Bronchial epithelial cell (primary cell): ENCODE measurements at places on chromosomes 4 and X. TPM values are rescaled to one million over a fixed set of nuclear protein-coding genes. Genes with fewer than 3 reads are reported as not detected.

Gene IQCM
- total RNA-seq: not detected in 2 replicates

Gene MAGEB16
- not detected in 2 replicates for total RNA-seq

Gene GRIA3
- 0.26 and 0.51 TPM in 2 replicates for total RNA-seq

Gene ATP1B4
- not detected in 2 replicates for total RNA-seq

Gene XPNPEP2
- not detected in 2 replicates for total RNA-seq

Gene CACNA1F
- under 0.01 TPM in 2 replicates for total RNA-seq

Gene TEX13B
- not detected in 2 replicates for total RNA-seq

Gene PABPC4L
- under 0.01 TPM in 2 replicates for total RNA-seq

Gene PGRMC1
- 89.6 and 96.1 TPM in 2 replicates for total RNA-seq

DNA sequence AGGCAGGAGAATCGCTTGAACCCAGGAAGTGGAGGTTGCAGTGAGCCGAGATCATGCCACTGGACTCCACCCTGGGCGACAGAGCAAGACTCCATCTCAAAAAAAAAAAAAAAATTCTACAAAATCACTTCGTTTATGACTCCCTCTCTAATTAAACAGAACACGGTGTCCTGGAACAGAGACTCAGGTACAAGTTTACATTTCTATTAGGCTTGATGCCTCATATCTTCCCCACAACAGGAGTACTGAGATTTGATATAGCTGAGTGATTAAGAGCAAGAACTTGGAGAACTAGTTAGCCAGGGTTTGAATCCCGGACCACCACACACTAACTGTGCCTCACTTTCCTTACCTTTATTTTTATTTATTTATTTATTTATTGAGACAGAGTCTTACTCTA lies 42.2 kb upstream of the KLF3 start:
- DNase-seq: peak; percentile 57

DNA sequence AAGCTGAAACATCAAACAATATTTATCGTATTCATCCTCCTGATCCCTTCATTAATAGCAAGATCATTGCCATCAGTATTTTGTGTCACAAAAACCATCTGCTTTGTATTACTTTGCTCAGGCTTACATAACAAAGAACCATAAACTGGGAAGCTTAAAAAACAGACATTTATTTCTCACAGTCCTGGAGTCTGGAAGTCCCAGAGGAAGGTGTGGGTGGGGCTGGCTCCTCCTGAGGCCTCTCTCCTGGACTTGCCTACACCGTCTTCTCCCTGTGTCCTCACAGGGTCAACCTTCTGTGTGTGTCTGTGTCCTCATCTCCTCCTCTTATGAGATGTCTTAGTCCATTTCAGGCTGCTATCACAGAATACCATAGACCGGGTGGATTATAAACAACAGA lies 61.3 kb upstream of the MXRA5 start:
- DNase-seq: no peak

- no peak for DNase-seq
Measured at GRCh38 chr4:47084111-47084510, 52.7 kb downstream of the GABRB1 start.

- no peak for DNase-seq
Measured at GRCh38 chr4:127006446-127006877, 626.3 kb upstream of the INTU start.

- no peak for DNase-seq
Measured at GRCh38 chr4:78735697-78736096, 40.5 kb upstream of the BMP2K start.

DNA sequence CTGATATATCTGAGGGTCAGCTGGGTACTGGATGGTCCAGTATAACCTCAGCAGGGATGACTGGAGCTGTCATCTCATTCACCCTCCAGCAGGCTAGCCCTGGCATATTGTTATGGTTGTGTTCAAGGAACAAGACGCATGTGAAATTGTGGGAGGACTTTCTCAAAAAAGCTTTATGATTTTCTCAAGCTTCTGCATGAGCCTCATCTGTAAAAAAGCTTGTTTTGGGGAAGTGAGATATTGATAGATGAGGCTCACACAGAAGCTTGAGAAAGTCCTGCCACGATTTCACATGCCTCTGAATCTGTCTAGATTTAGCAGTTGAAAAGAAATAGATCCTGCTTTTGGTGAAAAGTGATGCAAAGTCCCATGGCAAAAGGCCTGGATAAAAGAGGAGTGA lies 93.4 kb downstream of the SPCS3 start:
- no peak for DNase-seq

GRCh38 chr4:109801895-109802319 lies at the start of gene CFI:
Gene CFI, minus strand, starts transcription at chr4:109801999. Its CDS starts 28 bp downstream, at chr4:109801971.
- DNase-seq: peak; percentile 55

GRCh38 chrX:78574306-78574705 lies 84.8 kb downstream of the RTL3 start:
- no peak for DNase-seq

- peak; percentile 21 for DNase-seq
Measured at GRCh38 chr4:48546336-48546735, 56.3 kb downstream of the ZAR1 start.

DNA sequence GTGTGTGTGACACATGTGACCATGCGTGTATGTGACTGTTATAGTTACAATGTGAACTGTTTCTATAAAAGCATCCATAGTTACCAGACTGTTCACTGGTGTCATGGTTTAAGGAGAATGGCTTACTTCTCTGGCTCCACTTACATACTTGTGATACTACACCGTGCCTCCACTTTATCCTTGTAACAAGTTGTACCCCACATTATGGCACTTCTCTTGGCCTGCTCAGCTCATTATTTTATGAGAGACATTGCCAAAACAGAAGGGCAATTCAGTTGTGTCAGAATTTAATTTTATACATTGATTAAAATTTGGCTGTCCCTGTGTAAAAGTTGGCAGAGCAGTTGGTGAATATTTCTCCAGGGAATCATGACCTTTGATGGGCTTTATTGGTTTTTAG lies 62.4 kb upstream of the TBC1D14 start:
- DNase-seq: no peak

DNA sequence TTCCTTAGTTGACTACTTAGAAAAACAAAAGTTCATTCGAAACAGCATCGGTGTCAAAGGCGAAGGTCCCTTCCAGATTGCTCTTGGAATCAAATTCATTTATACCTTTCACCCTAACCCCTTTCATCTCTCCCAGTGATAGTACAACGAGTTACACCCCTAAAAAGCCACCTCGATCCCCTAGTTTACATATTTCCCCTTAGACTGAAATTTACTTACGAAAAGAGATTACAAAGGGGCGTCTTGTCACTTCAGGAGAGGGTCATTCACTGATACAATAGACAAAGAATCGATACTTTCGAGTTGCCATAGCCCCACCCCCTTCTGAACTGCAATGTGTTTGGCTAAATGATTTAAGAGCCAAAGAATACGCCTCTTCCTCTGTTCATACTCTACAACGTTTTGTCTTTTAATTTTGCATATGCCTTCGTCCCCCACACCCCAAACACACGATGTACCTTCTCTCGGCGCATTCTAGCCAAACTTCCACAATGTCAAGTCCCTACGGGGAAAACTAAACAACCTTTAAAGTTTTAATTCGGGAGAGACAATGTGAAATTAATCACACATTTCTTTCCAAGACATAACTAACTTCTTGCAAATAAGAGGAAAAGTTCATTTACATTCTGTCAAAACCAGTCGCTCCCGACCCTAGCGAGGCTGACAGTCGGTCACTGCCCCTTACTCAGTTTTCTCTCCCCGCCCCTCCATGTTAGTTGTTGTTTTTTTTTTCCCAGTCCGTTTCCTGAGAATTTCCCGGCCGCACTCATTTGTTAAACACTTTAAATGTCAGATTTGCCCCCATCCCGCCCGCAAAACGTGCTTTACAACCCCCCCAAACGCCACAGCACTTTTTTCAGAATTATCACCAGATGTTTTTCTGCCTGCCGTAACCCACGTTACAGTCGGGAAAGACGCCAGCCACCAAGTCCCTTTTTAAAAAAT lies 88.6 kb downstream of the HPRT1 start:
- no peak for DNase-seq

DNA sequence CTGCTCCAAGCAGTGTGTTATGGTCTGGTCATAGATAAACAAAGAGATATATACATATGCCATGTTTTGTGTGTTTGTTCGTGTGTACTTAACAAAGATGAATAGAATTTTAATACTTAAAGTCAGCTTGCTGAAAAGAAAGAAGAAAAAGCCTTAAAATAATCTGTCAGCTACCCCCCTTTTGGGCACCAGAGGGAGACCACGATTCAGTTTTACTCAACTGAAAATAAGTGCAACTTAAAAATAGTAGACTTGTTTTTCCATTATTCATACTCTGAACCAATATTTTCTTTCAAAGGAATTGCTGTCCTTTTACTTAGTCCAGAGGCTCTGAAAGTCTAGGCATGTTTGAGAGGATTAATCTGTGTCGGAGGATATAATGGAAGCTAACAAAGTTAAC lies 181.7 kb upstream of the AGTR2 start:
- DNase-seq: no peak

DNA sequence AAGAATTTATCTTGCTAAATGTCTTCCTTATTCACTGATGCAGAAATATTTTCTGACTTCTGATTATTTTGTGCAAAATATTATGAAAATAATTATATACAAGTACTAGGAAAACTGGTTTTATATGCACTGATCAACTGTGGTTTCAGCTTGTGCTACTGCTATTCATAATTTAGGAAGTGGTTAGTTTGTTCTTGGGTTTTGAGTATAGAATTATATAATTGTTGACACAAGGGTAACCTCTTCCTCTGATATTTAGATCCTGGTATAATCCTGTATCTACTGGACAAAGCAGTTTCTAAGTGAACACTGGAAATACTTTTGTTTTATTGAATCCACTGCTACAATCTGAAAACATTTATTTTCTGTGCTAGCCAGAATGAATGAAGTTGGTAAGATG lies 182.8 kb downstream of the PDGFC start:
- no peak for DNase-seq

DNA sequence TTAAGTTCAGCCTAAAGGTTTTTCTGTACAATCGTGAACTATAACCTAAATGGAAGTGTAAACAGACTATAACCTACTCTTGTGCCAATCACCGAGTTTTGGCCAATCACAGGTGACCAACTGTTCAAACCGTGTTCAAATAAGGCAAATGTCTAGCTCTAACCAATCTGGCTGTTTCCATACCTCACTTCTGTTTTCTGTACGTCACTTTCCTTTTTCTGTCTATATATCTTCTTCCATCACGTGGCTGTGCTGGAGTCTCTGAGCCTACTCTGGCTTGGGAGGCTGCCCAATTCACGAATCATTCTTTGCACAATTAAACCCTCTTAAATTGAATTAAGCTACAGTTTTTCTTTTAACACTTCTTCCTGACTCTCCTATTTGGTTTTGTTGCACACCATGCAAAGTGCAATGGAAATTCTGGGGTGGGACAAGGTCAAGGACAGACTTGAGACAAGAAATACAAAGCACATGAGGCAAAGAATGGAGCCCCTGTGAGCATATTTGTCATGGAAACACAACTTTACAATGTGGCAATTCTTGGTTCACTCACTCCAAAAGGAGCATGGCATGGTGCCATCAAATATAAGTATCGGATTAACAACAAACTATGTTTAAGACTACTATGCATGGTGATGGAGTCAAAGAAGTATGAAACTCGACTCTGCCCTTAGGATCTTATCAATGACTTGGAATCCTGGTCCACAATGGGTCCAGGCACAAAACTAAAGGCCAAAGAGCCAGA lies 115.7 kb upstream of the FAM9B start:
- DNase-seq: no peak

DNA sequence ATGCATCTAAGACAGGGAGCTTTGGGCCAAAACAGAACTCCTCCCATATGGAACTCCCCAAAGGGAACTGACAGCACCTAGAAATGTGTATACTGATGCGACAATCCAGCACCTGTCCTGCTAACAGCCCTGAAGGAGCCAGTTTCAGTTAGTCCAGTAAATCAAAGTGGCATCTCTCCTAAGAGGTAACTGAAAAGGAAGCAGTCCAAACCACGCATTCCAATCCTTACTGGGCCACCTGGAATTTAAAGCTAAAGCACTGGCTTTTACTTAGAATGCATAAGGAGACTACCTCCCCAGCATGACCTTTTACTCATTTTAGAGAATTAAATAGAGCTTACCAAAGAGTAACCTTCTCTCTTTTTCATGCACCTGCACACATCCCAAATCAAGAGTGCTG lies 586.8 kb upstream of the PITX2 start:
- DNase-seq: no peak

DNA sequence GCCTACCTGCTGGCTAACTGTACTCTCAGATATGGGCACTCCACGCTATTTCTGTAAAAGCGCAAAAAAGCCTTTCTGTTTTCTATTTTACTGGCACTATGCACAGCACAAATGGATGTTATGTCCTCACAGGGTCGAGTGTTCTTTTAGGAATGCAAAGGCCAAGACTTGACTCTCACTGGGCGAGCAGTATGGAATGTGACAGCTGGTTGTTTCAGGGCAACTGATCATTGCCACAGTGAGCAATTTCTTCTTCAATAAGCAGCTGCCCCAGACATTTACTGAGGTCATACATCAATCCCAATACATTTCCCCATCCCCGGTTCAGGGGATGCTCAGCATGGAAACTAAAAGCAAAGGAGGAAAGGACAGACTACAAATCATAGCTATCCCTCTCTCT lies 58.2 kb downstream of the PDE5A start:
- no peak for DNase-seq

- no peak for DNase-seq
Measured at GRCh38 chrX:8864161-8864560, 63.0 kb upstream of the FAM9A start.

GRCh38 chrX:39816871-39817731 lies 280.7 kb downstream of the BCOR start:
- no peak for DNase-seq

DNA sequence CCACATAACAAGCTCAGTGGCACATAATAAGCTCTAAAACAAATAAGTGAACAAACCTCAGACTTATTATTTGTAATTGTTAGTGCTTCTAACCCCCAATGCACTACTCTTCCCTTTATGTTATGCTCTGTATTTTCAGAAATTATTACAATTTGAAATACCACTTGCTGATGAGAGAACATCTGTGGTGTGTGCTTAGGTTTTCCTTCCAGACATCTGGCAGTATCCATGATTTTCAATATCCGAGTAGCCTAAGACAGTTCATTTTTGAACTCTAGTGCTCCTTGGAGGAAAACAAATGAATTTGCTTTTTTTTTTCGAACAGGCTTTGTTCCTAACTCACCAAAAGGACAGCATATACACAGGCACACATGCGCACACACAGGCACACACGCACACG lies 278.7 kb upstream of the CLNK start:
- DNase-seq: no peak

- no peak for DNase-seq
Measured at GRCh38 chr4:55291227-55291640, 54.8 kb upstream of the SRD5A3 start.

- no peak for DNase-seq
Measured at GRCh38 chr4:41640906-41641305, 102.9 kb downstream of the LIMCH1 start.

- no peak for DNase-seq
Measured at GRCh38 chr4:4625488-4625887, 83.6 kb upstream of the STX18 start.

GRCh38 chr4:186832906-186833305 lies 109.2 kb upstream of the FAT1 start:
- peak; percentile 86 for DNase-seq

DNA sequence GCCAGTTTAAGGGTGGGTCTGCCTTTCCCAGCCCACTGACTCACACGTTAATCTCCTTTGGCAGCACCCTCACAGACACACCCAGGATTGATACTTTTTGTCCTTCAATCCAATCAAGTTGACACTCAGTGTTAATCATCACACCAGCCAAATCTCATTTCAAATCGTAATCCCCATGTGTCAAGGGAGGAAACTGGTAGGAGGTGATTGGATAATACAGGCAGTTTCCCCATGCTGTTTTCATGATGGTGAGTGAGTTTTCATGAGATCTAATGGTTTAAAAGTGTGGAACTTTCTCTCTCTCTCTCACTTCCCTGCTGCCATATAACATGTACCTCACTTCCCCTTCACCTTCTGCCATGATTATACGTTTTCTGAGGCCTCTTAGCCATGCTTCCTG lies 647.2 kb upstream of the FRG1 start:
- DNase-seq: no peak
